CD4-positive, alpha-beta T cell (primary cell): ENCODE measurements at places on chromosomes 11 and 22.

DNA sequence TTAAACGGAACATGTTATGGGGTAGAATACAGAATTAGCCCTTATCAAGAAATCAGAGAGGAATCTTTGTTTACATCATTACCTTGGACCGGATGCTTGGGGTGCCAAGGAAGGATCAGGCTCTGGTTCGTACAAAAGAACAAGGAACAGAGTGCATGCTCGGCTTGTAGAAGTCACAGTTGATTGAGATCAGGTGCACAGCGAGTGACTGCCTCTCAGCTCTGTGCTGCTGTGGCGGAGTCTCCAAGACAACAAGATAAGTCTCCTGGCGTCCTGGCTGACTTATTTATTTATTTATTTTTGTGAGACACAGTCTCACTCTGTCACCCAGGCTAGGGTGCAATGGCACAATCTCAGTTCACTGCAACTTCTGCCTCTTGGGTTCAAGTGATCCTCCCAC, 31.8 kb downstream of the GLB1L2 start:
- peaks cover 9% of the 10 kb centered on the region for H3K4me1 ChIP-seq
- H3K4me3 ChIP-seq: no peak overlapping the region
- H3K27ac ChIP-seq: no peak overlapping the region
- H3K27me3 ChIP-seq: no peaks in the 10 kb centered on the region
- no peak for DNase-seq
- no peaks in the 10 kb centered on the region for H3K36me3 ChIP-seq

- DNase-seq: no peak
- no peak overlapping the region for H3K4me3 ChIP-seq
- H3K4me1 ChIP-seq: peaks cover 12% of the 10 kb centered on the region
- H3K27ac ChIP-seq: no peak overlapping the region
- no peaks in the 10 kb centered on the region for H3K36me3 ChIP-seq
- no peaks in the 10 kb centered on the region for H3K27me3 ChIP-seq
These were observed 65.2 kb downstream of the PDE2A start for GRCh38 chr11:72609045-72609444.

DNA sequence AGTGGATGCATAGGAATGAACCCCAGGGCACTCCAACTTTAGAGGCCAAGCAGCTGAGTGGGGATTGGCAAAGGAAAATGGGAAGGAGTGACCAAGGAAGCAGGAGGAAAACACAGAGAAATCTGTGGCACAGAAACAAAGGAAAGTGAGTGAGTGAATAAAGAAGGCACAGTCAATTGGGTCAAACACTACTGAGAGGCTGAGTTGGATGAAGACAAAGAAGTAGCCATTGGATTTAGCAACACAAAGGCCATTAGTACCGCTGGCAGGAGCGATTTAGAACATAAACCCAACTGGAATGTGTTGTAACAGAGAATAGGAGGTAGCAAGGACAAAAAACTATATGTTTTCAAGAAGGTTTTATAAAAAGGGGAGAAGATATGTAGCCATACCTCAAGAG, 6.6 kb upstream of the NXPE1 start:
- DNase-seq: no peak
- no peaks in the 10 kb centered on the region for H3K4me1 ChIP-seq
- H3K4me3 ChIP-seq: no peak overlapping the region
- no peak overlapping the region for H3K27ac ChIP-seq

GRCh38 chr11:32148895-32149294, 58.0 kb downstream of the RCN1 start:
- no peaks in the 10 kb centered on the region for H3K4me1 ChIP-seq
- H3K4me3 ChIP-seq: no peak overlapping the region
- no peaks in the 10 kb centered on the region for H3K36me3 ChIP-seq
- H3K27ac ChIP-seq: no peak overlapping the region

GRCh38 chr22:21622919-21623647, 6.7 kb downstream of the YDJC start:
- no peak overlapping the region for H3K4me3 ChIP-seq
- no peak overlapping the region for H3K27ac ChIP-seq
- peaks cover 68% of the 10 kb centered on the region for H3K36me3 ChIP-seq
- no peaks in the 10 kb centered on the region for H3K27me3 ChIP-seq
- peaks cover 46% of the 10 kb centered on the region for H3K4me1 ChIP-seq
- no peak for DNase-seq

GRCh38 chr11:72309074-72309598, 65.2 kb upstream of the PHOX2A start:
- no peak for DNase-seq
- H3K27me3 ChIP-seq: no peaks in the 10 kb centered on the region
- H3K36me3 ChIP-seq: peaks cover 52% of the 10 kb centered on the region

GRCh38 chr11:27291954-27292636, 70.9 kb downstream of the CCDC34 start:
- H3K4me1 ChIP-seq: no peaks in the 10 kb centered on the region
- no peaks in the 10 kb centered on the region for H3K27me3 ChIP-seq
- no peak overlapping the region for H3K27ac ChIP-seq
- no peaks in the 10 kb centered on the region for H3K36me3 ChIP-seq
- no peak for DNase-seq
